ENCODE measurements at places on chromosomes 3 and 15. TPM values are rescaled to one million over a fixed set of nuclear protein-coding genes. Genes with fewer than 3 reads are reported as not detected.

CAMKV gene
- 1.6 TPM for total RNA-seq

DNA sequence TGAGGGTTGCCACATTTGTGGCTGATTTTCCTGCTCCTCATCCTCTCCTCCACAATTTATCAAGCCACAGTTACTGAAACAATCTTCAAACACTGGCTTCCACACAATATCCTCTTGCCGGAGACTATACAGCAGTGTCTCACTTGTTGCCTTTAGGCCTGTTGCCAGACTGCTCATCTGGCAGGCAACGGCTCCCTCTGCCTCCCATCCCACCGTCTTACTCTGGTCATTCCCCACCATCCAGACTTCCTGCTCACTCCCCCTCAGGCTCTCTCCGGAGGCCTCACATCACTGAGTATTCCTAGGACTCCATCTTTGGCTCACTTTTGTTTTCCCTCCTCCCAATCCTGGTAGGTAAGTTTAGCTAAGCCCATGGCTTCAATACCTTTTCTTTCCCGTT is 301.9 kb downstream of the IL20RB start:
- DNase-seq, result no peak

DNA sequence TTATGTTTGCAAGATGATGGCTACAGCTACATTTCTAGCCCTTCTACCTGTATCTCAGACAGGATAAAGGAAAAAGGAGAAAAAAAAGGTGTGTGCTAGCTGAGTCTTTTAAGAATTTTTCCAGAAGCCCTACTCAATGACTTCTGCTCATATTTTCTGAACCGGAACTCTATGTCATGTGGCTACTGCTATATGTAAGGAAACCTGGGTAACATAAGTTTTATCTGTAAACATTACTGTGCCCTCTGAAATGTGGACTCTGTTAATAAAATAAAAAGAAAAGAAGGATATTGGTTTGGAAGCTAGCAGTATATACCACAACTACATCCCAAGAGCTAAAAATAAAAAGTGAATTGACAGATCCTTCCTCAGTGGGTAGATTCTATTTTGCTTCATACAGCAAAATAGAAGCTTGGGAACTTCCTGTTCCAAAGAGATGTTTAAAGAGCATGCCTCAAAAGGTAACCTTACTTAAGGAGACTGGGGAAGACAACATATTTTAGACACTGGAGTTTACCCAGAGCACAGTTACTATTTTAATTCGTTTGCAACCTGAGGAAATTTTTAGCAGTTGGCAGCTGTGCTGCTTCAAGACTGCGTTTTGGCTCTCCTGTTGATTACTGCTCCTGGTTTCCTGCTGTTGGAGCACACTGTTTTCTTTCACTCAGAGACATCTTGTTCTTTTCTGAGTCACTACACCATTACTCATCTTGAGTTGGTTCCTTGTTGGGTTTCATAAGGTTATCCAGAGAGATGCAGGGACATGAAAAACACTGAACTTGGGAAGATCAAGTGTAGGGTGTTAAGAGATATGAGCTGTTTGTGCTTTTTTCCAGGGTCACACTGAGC is 280.7 kb downstream of the NFKBIZ start:
- no peak for DNase-seq

DNA sequence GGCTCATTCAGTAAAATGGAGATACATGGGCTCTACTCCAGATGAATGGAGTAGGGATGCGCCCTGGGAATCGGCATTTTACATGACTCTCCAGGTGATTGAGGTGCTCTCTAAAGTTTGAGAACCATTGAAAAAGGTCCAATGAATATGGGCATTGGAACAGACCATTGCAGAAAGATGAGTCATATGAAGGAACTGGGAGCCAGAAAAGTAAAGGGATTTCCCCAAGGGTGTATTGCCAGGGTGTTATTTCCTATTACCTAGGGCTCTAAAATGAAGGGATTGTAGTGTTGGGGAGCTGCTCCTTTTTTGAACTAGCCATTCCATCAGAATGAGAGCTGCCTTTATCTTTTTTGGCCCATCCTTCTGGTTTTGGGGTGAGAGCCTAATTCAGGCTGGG is 21.7 kb downstream of the CLDN11 start:
- DNase-seq, result no peak

DNA sequence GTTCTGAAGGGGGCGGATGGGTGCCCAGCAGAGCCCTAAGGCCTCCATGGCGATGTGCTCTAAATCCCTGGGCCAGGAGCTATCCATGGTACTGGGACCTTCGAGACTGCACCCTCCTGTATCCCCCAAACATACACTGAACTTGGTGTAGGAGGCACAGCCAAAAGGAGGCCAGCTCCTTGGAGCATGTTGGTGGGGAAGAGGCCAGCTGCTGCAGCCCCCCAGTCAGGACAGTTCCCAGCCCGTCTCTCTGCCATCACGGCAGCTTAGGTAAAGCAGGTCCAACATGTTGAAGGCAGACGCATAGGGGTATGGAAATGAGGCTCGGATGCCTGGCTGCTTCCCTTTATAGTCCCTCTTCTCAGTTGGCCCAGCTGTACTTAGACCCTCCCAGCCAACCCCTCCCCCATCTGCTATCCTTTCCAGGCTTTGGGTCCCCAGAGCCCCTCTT is 1.8 kb downstream of the CAMKV start:
- no peak for DNase-seq

- no peak for DNase-seq
These were observed 419 bp downstream of the FAM227B start for GRCh38 chr15:49620199-49620598.

DNA sequence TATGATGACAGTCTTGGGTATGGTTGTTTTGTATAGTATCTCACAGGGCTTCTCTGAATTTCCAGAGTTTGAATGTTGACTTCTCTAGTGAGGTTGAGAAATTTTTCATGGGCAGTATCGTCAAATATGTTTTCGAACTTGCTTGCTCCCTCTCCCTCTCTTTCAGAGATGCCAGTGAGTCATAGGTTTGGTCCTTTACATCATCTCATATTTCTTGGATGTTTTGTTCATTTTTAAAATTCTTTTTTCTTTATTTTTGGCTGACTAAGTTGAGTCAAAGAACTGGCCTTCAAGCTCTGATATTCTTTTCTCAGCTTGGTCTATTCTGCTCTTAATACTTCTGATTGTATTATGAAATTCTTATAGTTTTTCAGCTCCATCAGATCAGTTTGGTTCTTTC is 282.3 kb upstream of the NECTIN3 start:
- DNase-seq, result no peak

- DNase-seq, result no peak
These were observed 206.4 kb upstream of the CFAP20DC start for GRCh38 chr3:59256230-59256629.

SLC12A1 gene
- 0.05 TPM for total RNA-seq

DNA sequence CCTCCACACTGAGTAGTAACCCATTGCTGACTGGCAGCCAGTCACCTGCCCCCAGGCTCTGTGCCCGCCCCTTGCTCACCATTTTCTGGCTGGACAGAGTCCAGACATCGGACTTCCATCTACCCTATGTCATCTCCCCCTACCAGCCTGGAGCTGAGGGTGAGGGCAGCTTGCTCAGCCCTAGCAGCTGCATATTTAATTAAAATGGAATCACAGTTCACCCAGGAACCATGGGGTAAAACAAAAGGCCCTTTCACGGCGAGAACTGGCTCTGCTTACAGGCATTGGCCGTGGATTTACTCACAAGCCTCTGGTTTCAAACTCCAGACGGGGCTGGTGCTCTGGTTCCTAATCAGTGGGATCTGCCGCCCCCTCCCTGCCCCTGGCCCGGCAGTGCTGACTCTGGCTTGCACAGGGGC is 94.9 kb upstream of the ATP2B2 start:
- DNase-seq, result no peak

DNA sequence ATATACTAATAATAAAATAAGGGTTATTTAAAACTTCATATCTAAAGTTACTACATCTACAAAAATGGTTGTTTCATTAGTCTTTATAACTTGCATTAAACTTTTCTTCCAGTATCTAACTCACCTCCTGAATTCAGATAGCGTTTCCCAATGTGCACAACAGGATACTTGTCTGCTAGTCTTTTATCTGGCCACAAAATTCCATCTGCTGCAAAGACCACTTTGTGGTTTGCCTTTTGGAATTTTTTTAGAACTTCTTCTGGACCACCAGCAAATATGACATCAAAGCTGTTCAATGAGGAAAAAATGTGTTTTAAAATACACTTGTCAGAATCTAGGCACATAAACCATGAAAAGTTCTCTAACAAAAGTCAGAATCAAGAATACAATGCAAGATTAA is 50.8 kb downstream of the PLOD2 start:
- DNase-seq, result no peak

DNA sequence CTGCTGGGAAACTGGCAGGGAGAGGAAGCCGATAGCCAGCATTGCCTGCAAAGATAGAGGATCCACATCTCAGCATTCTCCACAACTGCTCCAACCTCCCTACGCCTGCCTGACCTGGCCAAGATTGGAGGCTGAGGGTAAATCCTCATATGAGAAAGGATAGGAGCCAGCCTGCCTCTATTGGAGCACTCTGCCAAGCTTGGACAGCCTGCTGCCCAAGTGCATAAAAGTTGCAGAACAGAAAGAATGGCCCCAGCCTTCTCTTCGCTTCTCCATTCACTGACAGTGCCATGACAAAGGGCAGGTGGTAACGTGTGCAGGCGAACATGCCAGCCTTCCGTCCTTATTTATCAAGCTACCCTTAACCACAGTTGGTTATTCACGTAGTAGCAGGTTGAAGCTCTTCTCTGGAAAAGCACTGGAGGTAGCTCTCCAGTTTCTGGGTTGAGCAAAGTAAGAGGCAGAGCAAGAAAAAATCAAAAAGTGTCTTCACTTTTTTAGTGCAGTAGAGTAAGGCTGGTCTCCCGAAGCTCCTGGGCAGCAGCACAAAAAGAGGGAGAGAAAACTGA is 4.3 kb downstream of the BMF start:
- DNase-seq, result no peak

DNAH12 gene
- total RNA-seq, result 0.29 TPM

NAALADL2 gene
- 5.8 TPM for total RNA-seq

TMEM207 gene
- not detected for total RNA-seq

DNA sequence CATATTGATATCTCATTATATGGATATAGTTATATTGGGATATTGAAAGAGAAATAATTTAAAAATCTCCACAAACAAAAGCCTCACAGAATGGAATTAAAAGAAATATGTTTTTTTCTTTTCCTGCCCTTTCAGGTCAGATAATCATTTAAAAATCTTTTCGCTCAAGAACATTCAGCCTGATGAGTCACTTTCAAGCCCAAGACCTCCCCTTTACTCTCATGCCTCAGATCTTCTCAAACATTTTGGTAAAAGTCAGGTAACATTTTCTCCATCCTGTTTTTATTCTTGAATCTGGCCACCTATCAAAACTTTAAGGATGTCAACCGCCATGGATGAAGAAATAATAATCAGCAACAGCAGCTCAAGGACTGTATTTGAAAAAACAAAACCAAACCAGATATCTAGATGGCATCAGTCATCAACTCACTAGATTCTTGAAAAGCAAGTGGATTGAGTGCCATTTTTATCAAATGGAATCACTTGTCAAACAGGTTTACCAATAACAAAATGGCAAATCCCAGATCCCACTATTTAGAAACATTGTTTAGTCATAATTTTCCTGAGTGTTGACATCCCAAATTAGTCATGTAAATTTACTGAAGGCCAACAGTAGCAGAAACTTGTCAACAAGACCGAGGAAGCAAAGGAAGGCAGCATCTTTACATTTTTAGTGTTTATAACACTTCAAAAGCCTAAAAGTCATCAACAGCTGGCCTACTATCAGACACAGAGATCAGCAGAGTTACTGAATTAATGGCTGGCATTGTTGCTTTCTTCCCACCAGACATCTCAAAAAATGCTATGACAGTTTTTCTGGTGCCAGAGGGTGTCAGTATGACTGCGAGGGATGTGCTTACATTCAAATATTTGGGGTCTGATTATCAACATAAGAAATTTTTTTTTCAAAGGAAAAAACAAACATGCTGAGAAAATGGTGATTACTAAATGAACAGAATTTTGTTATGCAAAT is 444.7 kb downstream of the MAGI1 start:
- no peak for DNase-seq

FAM81A gene
- 1.4 TPM for total RNA-seq

NIT2 gene
- total RNA-seq, result 34.5 TPM

CLDN16 gene
- total RNA-seq, result 0.10 TPM

SERINC4 gene
- 0.14 TPM for total RNA-seq

INSYN1 gene
- 5.8 TPM for total RNA-seq

MOBP gene
- total RNA-seq, result not detected
